Cortex of kidney (tissue), 1 donor: ENCODE measurements at places on chromosomes 7 and 10.

DNA sequence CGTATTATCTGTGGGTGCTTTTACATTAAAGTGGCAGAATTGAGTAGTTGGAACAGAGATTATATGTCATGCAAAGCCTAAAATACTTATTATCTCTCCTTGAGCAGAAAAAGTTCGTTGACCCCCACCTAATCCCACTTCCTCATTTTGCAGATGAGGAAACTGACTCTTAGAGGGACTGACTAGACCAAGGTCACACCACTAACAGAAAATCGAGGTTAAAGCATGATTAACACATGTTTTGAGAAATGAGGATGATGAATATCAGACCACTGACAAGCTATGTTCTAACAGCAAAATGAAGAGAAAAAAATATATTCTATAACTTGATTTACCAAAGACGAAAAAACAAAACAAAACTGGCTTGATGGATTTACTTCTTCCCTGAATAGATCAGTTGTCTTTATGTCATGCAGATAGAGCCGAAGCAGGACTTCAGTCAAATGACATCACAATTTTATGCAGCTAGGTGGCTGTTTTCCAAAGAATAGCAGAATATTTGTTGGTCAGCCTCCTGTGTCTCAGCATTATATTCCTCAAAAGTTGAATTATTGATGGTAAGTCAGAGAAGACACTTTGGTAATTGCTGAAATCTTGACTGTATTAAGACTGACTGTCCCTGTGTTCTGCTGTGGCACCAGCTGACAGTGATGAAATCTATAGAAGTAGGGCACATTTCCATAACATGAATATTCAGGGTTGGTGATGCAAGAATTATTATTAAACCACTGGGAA lies 24.2 kb upstream of the SMIM30 start:
- DNase-seq = no peak

DNA sequence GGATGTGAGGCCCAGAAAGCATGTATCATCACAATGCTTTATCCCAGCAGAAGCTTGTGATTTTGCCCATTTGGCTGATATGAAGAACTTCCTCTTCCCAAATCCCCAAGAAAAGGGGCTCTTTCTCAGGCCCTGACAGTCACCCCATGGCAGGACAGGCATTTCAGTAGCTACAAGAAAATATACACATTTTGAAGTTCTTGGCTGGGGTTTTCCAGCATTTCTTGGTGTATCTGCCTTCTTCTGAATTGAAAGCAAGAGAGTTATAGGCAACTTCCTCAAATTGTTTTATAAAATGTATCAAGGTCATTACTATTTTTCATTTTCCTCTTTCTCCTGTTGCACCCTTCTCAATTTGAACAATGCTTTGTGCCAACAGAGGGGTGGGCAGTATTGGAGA lies 63.3 kb upstream of the PDLIM1 start:
- DNase-seq = no peak

DNA sequence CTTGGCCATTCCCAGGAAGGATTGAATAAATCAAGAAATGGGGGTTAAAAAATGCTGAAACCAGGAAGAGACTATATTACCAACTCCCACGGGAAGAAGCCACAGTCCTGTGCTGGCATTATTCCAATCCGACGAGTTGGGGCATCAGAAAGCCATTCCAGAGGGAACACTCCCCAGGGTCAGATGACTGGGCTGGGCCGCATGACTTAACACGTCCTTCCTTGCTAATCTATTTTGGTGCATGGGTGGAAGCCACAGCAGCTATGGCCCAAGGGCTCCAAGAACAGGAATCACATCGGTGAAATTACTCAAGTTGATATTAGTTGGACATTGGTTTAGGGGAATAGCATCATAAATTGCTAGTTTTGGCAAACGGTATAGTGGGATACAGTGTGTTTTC lies 592.9 kb upstream of the NRP1 start:
- no peak for DNase-seq

- no peak for DNase-seq
These were observed 141.3 kb downstream of the CFTR start for GRCh38 chr7:117621075-117621618.

- no peak for DNase-seq
These were observed 38.8 kb upstream of the SHH start for GRCh38 chr7:155850766-155851678.

- no peak for DNase-seq
These were observed 244.8 kb downstream of the KCNMA1 start for GRCh38 chr10:77392851-77393250.

DNA sequence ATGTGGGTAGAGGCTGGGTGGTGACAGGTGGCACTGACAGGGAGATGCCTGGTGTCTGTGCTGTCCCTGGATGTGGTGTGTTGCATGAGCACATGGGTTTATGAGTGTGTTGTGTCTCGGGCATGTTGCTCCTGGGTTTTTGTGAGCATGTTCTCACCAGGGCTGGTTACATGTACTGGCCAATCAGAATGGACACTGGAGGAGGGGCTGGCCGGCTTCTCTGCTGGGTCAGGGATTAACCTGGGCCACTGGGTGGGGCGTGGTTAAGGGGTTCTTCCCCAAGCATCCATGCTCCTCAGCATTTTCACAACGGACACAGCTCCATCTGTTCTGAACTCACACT lies 20.8 kb upstream of the VOPP1 start:
- no peak for DNase-seq

GRCh38 chr10:8640878-8641277 lies 586.4 kb downstream of the GATA3 start:
- no peak for DNase-seq

- DNase-seq = no peak
These were observed 3.1 kb downstream of the SMURF1 start for GRCh38 chr7:99140813-99141212.

DNA sequence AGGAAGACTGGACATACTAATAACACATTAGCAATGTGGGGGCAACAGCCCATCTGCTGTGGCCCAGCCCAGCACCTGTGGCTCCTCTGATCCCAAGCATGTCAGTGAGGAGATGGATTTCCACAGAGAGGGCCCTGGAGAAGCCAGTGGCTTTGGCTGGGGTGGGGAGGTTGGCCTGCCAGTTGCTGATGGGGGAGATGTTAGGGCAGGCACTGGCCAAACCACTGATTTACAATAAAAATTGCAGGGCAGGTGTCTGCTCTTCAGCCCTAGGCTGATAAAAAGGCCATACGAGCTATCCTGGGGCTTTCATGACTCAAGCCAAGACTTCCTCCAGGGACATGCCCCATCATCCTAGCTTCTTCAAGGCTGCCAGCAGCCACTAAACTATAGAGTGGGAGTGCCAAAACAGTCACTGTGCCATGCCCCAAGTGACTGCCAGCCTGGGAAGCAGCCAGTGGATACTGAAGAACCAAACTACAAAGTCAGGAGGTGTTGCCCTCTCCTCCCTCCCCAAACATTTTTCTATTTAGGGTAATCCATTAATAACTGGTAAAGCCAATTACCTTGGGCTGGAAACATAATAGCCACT lies 37.8 kb downstream of the DPCD start:
- no peak for DNase-seq

- DNase-seq = no peak
These were observed 68.8 kb upstream of the DNAJB6 start for GRCh38 chr7:157267956-157268355.

GRCh38 chr7:27200761-27201579 lies 1.1 kb upstream of the HOXA13 start:
- DNase-seq = no peak

- no peak for DNase-seq
These were observed 1156.3 kb downstream of the SORCS3 start for GRCh38 chr10:105797234-105797890.

GRCh38 chr10:48526011-48526821 lies 78.7 kb downstream of the ARHGAP22 start:
- no peak for DNase-seq

- no peak for DNase-seq
These were observed 514.7 kb downstream of the GRID1 start for GRCh38 chr10:85851934-85852333.

DNA sequence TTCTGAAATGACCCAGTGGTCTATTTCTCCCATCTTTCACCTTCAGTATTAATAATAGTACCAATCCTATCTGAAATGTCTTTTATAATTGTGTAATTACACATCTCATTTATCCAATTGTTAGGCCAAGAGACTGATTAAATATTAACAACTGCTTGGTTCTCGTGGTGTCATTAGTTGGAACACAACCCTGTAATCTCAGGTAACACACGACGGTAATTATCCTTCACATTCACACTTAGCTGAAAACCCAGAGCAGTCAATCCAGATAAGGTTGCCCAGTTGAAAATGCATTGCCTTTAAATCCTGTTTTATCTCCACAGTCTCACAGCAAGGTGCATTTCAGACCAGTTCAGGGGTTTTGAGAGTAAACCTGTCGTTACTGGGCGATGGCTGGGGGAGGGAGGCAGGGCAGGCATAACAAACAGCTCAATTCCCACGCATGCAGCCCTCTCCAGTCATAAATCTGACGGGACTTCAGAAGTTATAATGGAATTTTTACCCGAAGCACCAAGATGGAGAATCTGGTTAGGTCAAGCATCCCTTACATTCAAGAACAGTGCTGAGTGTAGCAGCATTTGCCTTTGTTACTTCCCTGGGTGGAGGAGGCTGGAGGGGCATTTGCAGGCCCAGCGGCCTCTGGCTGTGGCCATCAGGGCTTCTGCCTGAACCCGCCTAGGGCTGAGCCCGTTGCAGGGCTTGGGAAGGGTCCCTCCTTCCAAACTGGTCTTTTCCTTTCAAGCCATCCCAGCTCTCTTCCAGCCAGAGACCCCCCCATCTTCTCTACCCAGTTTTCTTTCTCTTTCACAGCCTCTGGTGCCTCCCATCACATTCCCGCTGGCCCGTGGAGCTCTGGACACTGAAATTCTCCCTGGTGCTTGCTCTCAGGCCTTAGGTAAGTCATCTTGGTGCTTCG lies 201.0 kb upstream of the LYZL2 start:
- DNase-seq = no peak

GRCh38 chr10:115026056-115026745 lies 67.0 kb upstream of the ATRNL1 start:
- DNase-seq = no peak
